ENCODE measurements at places on chromosomes 11 and 22. TPM values are rescaled to one million over a fixed set of nuclear protein-coding genes. Genes with fewer than 3 reads are reported as not detected.

ABCC8 gene
- 9.5 TPM for total RNA-seq

GNG3 gene
- total RNA-seq = not detected

RAB3IL1 gene
- total RNA-seq = 23.0 TPM

NCF4 gene
- total RNA-seq = 0.12 TPM

MMP10 gene
- total RNA-seq = 0.82 TPM

P2RY6 gene
- 7.5 TPM for total RNA-seq

C22orf42 gene
- not detected for total RNA-seq

BIK gene
- total RNA-seq = 2.1 TPM

MYOD1 gene
- total RNA-seq = not detected

HBD gene
- not detected for total RNA-seq

ROBO4 gene
- total RNA-seq = not detected

OTOG gene
- total RNA-seq = not detected

DRD4 gene
- 0.32 TPM for total RNA-seq

ABCG4 gene
- total RNA-seq = 0.41 TPM

PDGFB gene
- total RNA-seq = 3.7 TPM

CYP2D6 gene
- 0.49 TPM for total RNA-seq

FAM227A gene
- total RNA-seq = 0.75 TPM

BACE1 gene
- 10.3 TPM for total RNA-seq

TRPM5 gene
- total RNA-seq = not detected

RRP8 gene
- total RNA-seq = 36.9 TPM

SGSM1 gene
- 0.58 TPM for total RNA-seq

TMPRSS13 gene
- total RNA-seq = not detected

SERHL2 gene
- 0.28 TPM for total RNA-seq

SLC22A25 gene
- total RNA-seq = not detected

P4HA3 gene
- total RNA-seq = 50.9 TPM

PATE2 gene
- not detected for total RNA-seq
